Dermis blood vessel endothelial cell (primary cell): ENCODE measurements at places on chromosomes 1 and 21. TPM values are rescaled to one million over a fixed set of nuclear protein-coding genes. Genes with fewer than 3 reads are reported as not detected.

The NVL gene
- 31.0 and 38.2 TPM in 2 replicates for total RNA-seq

The BNIPL gene
- total RNA-seq: 0.17 and 0.33 TPM in 2 replicates

The KCNA2 gene
- total RNA-seq: not detected in 2 replicates

The KCNE1 gene
- under 0.01 and 0.14 TPM in 2 replicates for total RNA-seq

The RCSD1 gene
- 49.2 and 55.7 TPM in 2 replicates for total RNA-seq

The ADAMTS1 gene
- 12.6 and 19.3 TPM in 2 replicates for total RNA-seq

The IL20 gene
- not detected in 2 replicates for total RNA-seq

The LCE1E gene
- total RNA-seq: not detected in 2 replicates

DNA sequence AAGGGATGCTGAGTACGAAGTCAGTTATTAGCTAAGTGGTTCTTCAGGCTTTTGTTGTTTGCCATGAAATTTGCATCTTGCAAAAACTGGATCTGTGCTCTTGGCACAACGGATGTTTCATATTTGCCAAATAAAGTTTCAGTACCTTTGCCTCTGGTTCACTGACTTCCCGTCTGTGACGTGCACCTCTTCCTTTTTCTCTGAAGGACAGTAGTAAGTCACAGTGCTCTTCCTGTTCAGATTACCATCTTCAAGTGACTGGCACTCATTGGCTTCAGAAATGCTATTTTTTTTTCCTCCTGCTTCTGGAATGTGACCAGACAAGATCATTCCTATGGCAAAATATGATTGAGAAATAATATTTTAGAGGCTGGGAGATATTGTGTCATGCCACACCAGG is 75.9 kb upstream of the GREM2 start:
- DNase-seq: no peak

DNA sequence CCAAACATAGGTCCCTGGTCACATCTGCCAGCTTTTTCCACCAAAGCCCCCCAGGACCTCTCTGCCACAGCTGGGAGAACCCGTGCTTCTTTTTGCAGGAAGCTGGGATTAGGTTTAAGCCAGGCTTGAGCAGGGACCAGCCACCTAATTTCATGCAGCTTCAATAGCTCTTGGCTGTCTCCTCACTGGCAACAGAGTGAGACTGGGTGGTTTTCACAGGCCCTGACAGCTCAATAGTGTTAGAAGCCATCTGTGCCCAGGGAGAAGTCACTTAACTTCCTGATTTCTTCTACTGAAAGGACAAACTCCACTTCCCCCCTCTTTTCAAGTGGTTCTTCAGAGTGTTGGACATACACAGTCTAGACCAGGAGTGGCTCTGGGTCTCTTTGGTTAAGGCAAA is 20.4 kb upstream of the SRSF4 start:
- no peak for DNase-seq

- no peak for DNase-seq
Measured at GRCh38 chr1:14108356-14109275, 408.6 kb downstream of the PRDM2 start.

- no peak for DNase-seq
Measured at GRCh38 chr1:243364866-243365265, 109.0 kb downstream of the SDCCAG8 start.

GRCh38 chr1:230684146-230684545 is 29.8 kb downstream of the AGT start:
- DNase-seq: no peak

GRCh38 chr1:175871647-175872046 is 128.3 kb upstream of the TNR start:
- no peak for DNase-seq

GRCh38 chr1:48470950-48471690 is 884 bp downstream of the SPATA6 start:
- no peak for DNase-seq

DNA sequence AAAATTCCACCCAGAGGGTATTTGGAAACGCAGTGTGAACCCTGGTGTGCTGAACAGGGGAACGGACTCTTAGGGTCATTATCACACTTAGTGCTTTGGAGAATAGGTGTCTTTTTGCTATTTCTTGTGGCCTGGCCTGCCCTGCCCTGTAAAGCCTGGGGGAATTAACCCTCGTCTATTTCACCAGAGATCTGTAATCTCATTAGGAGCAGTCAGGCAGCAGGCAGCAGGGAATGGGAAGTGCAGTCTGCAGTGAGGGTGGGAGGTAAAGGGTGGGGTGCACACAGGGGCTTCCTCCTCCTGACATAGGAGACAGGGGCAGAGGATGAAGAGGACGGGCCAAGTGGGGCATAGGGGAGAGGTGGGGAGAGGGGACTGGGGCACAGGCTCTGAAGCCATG is 1.1 kb upstream of the SLC1A7 start:
- no peak for DNase-seq

DNA sequence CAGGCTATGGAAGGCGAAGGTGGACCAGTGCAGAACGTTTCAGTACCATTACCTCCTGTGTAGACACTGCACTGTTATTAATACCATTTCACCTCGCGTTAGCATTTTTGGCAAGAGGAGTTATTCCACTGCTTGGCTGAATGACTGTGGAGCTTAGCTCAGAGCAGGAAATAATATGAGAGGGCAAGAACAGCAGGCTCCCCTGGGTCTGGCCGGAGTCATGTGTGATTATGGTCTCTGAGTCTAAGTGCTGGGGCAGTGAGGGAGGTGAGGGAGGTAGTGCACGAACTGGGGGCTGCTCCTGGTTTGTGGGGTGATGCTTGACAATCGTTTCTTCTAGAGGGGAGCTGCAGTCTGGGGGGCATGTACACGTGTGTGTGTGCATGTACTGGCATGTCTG is 82.9 kb downstream of the MDM4 start:
- DNase-seq: no peak

- DNase-seq: no peak
Measured at GRCh38 chr21:25487046-25487594, 120.2 kb downstream of the MRPL39 start.

DNA sequence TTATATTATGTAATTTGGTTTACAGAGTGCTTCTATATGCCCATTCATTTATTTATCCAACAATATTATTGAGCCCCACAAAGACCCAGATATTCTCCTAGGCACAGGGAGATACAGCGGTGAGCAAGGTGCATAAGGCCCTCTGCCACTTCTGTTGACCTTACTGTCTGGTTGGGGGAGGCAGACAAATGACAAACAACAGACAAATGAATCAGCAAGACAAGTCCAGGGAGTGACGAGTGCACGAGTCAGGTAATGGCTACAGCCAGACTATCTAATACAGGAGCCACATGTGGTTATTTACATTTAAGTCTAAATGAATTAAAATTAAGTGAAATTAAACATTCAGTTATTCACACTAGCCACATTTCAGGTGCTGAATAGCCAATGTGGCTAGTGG is 22.0 kb upstream of the BCAR3 start:
- no peak for DNase-seq
